ENCODE measurements at places on chromosomes 3 and 15.

DNA sequence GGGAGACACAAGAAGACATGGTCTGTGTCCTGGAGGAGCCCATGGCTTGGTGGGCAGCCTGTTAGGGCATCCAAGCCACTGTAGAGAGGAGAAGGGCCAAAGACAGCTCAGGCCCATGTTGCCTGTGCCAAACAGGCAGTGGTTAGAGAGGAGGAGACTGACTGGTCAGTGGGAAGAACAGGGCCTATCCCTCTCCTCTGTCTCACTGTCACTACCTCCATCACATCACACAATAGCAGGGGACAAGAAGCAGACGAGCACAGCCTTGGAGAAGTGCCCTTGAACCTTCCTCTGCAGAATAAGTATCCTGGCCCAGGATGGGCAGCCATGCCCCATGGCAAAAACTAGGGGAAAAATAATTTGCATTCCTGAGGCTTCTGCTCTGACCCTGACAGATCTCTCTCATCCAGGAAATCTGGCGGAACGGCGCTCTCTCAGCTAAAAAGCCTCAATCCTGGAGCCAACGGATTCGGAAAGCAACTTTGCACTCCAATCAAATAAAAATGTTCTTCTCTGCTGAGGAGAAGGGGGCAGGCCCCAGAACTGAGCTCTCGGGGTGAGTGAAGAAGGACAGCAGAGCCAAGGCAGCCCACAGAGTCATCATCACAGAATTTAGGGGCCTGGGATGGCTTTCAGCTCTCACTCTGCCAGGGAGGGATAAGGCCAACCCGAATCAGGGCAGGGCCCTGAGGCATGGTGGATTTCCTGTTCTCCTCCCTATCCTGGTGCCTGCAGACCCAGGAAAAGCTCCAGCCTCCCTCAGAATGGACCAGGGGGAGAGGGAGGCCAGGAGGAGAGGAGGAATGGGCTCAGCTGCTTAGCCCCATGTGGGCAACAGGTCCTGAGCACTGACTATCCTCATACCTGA lies 1.6 kb downstream of the SHF start:
- DNase-seq: no peak

DNA sequence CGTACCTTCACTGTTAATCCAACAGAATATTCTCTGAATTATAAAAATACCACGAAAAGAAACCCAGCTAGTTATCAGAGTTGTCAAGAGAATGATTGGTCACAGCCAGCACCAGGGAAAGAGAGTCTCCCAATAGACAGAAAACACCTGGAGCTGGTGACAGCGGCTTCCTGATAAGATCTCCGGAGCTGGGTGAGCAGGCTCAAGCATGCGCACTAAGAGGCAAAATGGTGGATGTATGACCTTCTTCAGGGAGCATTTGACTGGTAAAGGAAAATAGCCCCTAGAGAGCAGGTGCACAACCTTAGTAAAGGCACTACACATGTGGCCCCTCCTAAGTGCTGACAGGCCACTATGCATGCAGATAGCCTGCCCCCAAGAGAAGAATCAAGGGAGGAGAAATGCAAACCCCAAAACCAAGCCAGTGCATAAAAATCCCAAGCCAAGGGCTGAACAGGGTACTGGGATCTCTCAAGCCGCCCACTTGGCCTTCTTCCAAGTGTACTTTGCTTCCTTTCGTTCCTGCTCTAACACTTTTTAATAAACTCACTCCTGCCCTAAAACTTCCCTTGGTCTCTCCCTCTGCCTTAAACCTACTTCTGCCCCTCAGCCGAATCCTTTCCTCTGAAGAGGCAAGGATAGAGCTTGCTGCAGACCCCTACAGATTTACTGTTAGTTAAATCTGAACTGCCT lies 93.2 kb downstream of the UACA start:
- no peak for DNase-seq

GRCh38 chr3:195260280-195260905 lies 10.6 kb downstream of the XXYLT1 start:
- DNase-seq: no peak

- DNase-seq: no peak
These were observed 20.7 kb downstream of the TIMP4 start for GRCh38 chr3:12138044-12138443.

- DNase-seq: no peak
These were observed 4.1 kb downstream of the RASGRP1 start for GRCh38 chr15:38560456-38560926.

DNA sequence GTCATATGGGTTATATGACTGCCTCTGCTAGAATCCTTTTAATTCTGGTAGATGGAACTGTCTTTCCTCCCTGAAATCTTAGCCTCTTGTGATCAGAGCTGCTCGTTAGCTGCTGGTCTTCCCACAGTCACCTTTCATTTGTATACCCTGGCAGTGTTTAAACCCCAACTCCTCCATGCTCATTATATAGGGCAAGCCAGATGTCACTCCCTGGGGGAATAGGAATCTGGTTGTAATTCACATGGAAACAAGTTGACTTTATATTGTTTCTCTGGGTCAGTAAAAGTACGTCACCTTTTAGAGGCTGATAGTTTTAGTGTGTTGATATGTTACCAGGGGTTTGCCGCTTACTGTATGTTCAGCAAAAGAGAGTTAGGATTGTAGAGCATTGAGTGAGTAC lies 103.5 kb downstream of the ITPR1 start:
- DNase-seq: no peak

GRCh38 chr15:63381301-63382204 lies at the start of gene CA12:
TSS of gene CA12 (minus strand) at chr15:63381846. CDS start at chr15:63381720, 126 bp downstream.
- DNase-seq: no peak

DNA sequence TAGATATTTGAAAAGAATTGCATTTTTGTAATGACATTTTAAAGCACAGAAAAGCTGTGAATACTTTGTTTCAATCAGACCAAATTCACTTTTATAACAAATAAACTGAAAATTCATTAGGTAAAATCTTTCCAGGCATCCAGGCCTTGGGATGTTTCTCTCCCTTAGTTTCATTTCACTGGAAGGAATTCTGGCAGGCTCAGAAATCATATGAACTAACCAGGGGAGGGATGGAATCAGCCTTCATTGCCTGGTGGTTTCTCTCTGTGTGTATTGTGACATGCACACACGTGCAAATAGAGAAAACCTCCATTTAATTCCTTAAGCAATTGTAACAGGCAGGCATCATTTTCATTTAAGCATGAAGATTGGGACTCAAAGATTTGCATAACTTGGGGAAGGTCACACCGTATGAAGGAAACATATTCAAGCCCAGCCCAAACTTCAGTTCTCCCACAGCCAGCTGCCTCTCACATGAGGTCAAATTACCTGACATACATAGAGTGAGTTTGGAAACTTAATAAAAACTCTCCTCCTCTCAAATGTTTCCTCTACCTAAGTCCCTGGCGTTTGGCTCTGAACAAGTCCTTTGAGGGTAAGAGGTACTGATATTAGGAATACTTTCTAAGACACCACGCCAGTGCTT lies 376.1 kb upstream of the MCTP2 start:
- DNase-seq: no peak

- DNase-seq: no peak
These were observed 33.6 kb downstream of the HEG1 start for GRCh38 chr3:125022206-125022605.

- DNase-seq: no peak
These were observed 97.0 kb upstream of the NMNAT3 start for GRCh38 chr3:139774560-139775302.

DNA sequence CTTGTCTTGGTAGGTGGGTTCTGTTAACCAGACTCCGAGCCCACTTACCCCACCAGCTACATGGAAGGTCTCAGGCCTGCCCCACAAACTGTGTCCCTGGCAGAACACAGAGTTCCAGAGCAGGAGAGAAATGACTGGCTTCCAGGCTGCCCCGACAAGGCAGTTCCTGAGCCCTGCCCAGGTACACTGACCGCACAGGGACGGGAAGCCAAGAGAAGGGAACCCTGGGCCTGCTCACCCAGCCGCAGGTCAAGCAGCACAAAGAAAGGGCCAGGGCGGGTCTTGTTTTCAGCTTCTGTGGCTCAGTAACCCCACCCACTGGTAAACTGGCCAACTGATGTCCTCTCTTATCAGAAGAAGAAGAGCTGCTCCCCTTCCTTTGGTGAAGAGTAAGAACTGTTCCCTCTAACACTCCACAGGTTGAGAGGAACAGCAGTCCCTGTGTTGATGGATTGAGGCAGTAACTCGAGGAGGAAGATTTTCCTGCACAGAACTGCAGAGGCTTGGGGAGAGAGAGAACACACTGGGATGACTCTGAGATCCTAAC lies 68.4 kb downstream of the CRTC3 start:
- no peak for DNase-seq

DNA sequence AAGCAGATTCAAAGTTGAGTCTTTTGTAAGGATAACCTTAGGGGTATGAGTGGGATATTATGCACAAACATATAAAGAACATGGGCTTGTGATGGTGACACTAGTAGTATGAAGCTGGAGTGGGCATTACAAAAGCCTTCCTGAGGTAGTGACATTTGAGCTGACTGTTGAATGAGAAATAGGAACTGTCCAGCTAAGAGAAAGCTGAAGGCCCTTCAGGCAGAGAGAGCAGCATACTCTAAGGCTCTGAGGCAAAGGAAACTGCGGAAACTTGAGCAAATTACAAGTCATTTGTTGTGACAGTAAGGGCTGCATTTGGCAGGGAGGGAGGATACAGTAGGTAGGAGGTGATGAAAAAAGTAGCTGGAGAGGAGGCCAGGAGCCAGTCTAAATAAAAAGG lies 190.7 kb upstream of the CD96 start:
- DNase-seq: no peak

Measured in stimulated activated CD4-positive, alpha-beta T cell treated with anti-CD3 and anti-CD28 coated beads, Interleukin-15, amount 100 ng/mL, for 1 hour (primary cell).